ENCODE measurements at places on chromosomes 12 and 14.

DNA sequence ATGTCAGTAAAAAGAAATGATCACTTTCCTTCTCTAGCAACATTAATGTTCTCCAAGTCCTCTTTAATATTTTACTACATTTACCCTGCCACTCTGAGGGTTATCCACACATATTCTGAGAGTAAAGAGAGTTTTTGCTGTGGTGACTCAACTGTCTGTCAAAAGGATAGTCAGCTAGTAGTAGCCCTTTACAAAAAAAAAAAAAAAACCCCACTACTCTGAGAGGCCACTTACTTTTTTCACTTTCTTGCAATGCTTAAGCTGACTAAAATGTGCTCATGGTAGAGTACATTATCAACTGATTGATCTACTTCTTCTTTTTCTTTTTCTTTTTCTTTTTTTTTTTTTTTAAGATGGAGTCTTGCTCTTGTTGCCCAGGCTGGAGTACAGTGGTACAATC, 27.6 kb upstream of the PPM1A start:
- DNase-seq = no peak

GRCh38 chr14:96741151-96741977, 55.8 kb upstream of the VRK1 start:
- peak; percentile 37 for DNase-seq

- DNase-seq = no peak
Observed at GRCh38 chr12:93970900-93971688, 177.3 kb upstream of the PLXNC1 start.

DNA sequence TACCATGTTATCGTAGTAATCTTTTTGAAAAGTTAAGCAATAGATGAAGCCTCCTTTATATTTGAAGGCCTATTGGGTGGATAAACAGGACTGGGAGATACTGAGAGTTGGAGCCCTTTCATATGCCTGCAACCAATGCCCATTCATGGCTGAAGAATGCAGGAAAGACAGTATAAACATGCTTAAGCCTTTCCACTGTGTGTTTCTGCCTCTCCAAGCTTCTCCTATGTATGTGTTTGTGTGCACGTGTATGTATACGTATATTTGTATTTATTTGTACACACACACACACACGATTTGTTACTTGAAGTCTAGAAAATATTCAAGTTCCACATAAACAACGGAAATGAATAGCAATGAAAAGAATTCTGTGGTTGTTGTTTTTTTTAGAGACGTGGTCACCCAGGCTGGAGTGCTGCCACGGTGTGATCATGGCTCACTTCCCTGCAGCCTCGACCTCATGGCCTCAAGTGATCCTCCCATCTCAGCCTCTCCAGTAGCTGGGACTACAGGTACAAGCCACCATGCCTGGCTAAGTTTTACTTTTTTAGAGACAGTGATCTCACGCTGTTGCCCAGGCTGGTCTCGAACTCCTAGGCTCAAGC, 1453.5 kb downstream of the AACS start:
- no peak for DNase-seq

DNA sequence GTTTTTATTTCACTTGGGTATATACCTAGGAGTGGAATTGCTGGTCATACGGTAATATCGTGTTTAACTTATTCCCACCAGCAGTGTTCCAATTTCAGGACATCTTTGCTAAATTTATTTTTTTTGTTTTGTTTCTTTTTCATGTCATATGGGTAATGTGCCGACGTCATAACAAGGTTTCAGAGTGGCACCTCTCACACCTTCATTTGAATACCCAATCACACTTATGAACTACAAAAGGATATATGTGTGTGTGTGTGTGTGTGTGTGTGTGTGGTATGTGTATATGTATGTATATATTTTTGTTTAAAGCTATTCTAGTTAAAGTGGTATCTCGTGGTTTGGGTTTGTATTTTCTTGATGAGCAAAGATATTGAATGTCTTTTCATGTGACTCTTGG, 12.1 kb downstream of the TRAF3 start:
- DNase-seq = no peak

GRCh38 chr12:119069147-119069642, 87.9 kb downstream of the SRRM4 start:
- DNase-seq = peak; percentile 1

DNA sequence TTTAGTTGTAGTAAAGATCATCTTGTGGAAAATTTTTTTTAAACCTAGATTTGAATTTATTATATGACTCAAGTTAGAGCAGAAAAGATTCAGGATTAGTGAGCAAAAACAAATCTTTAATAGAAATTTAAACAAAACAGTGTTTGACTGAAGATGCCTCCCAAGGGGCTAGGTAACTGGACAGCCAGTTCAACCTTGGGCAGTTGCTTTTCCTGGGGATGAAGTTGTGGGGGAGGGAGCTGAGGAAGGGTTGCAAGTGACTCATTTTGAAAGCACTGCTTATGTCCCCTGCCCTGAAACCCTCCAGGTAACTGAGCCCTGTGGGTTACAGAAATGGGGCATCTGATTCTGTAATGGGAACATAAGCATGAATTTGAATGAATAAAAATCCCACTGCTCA, 13.1 kb downstream of the CFAP54 start:
- DNase-seq = no peak

DNA sequence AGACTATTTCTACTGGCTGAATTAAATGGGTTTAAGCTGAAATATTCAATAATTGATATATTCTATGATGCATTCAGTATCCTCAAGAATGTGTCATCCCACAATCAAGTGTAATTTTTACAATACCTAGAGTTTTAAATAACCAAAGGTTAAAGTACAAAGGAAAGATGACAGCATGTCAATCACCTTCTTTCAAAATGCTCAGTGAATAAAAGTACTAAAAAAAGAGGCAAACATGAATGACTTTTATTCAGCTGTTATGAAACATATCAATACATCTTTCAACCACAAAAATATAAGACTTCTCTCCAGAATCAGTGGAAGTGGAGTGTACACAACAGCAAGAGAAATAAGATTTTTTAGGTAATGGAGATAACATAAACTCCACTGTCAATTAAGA, 72.0 kb downstream of the NELL2 start:
- no peak for DNase-seq

All from right lung (tissue), 10 donors.